ENCODE measurements at places on chromosomes 6 and 20.

GRCh38 chr6:89353702-89354392, 1.3 kb upstream of the UBE2J1 start:
- no peak for DNase-seq

DNA sequence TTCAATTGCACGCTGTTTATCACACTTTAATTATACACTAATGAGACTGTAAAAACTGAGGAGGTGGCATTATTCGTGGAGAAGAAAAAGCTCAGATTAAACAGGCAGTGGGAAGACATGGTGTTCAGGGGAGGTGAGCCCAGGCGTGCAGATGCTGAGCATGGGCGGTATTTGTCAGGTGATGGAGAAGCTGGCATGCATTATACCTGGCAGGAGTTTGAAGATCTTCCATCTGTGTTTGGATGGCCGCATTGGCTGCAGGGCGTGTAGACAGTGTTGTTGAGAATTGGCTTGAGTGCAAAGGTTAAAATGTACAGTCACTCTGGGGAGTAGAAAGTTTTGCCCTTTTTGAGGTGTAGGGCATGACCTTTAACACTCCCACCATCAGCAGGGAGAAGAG, 213.8 kb downstream of the ERMARD start:
- no peak for DNase-seq

DNA sequence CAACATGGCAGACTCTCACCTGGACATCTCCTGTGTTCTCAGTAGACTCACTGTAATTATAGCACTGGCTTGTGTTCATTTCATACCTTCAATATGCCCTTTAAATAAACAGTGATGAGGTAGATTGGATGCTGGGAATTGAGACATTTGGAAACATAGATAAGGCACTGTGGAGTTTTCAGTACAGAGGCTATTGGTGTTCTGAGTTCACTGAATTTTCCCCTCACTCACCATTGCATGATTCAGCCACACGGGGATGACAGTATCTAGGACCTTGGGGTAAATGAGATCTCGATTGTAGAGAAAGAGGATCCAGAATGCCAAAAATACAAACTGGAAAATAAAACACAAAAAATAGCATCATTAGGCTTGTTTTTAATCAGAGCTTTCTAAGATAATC, 12.6 kb downstream of the ADTRP start:
- no peak for DNase-seq

DNA sequence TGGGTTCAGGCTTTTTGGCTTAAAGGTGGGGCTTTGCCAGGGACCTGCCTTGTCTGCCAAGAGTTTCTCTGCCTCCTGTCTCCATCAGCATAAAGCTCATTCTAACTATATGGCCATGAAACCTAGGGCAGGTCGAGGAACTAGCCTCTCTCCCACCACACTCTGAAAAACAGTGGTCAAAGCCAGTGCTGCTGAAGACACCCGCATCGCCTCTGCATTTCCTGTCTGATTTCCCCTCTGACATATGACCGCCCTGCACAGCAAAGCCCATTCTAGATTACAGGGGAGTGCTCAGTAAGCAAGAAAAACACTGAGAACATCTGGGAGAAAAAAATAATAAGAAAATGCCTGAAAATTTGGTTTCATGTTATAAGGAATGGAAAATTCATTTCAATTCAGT, 573.6 kb downstream of the PRKN start:
- DNase-seq: no peak

- no peak for DNase-seq
Measured at GRCh38 chr20:2873747-2874041, 413 bp downstream of the PTPRA start.

DNA sequence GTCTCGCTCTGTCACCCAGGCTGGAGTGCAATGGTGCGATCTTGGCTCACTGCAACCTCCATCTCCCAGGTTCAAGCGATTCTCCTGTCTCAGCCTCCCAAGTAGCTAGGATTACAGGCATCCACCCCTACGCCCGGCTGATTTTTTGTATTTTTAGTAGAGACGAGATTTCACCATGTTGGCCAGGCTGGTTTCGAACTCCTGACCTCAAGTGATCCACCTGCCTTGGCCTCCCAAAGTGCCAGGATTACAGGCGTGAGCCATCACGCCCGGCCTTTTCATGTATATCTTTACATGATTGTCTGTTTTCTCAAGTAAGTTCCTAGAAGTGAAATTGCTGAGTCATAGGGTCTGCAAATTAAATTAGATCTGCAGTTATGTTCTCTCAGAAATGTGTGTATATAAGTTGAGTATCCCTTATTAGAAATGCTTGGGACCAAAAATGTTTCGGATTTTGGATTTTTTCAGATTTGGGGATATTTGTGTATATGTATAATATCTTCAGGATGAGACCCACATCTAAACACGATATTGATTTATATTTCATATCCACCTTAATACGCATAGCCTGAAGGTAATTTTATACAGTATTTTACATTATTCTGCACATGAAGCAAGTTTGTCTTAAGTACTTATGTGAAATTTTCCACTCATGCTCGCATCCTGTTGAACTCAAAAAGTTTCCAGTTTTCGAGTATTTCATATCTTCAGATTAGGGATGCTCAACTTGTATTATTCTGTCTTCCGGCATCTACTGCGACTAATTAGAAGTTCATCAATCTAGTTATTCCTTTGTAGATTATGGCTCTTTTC, 40.4 kb downstream of the TAB2 start:
- DNase-seq: no peak

GRCh38 chr20:21234324-21234723, 68.8 kb upstream of the XRN2 start:
- no peak for DNase-seq

DNA sequence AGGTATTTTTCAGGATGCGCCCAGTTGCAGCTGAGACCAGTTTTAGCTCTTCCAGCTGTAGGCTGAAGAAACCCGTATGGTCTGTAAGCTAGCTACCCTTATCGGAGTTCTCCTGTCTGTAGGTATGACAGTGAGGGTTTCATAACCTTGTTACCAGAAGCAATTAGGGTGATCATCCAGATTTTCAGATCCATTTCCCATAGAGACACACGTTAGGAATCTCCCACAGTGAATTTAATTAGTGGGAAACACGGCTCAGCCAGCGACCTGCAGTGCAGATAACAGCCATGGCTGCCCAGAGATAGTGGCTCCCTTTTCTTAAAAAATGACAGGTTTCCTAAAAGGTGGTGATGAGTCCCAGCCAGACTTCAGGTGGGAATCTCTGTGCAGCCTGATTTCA, 111.1 kb downstream of the BTBD3 start:
- no peak for DNase-seq

GRCh38 chr6:145723646-145724045, 11.7 kb downstream of the EPM2A start:
- DNase-seq: no peak
